Caco-2 (cell line): ENCODE measurements at places on chromosomes 11 and 22. TPM values are rescaled to one million over a fixed set of nuclear protein-coding genes. Genes with fewer than 3 reads are reported as not detected.

Gene PIH1D2
- total RNA-seq = 2.6 and 2.7 TPM in 2 replicates

Gene WNT7B
- total RNA-seq = 0.57 and 0.77 TPM in 2 replicates

GRCh38 chr11:32229576-32230240 is 138.8 kb downstream of the RCN1 start:
- no peak for DNase-seq

GRCh38 chr11:120219232-120219937 is 8.6 kb downstream of the OAF start:
- no peak for DNase-seq
